ENCODE measurements at places on chromosomes 2 and 18.

DNA sequence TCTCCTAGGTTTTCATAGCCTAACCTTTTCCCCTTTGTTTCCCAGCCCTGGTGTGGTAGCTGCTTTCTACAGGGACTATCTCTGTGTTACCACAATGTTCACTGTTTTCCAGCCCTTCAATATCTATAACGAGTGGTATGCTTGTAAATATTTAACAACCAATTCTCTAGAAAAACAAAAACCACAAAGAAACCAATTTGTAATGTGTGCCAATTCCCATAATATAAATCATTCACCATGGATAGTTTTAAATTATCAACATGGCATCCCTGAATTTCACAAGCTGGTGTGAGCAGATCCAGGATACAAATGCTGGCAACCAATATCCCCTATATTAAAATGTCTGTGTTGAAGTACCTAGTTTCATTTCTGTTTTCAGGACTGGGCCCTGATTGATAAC lies 207.5 kb upstream of the FBXO11 start:
- no peak for DNase-seq

DNA sequence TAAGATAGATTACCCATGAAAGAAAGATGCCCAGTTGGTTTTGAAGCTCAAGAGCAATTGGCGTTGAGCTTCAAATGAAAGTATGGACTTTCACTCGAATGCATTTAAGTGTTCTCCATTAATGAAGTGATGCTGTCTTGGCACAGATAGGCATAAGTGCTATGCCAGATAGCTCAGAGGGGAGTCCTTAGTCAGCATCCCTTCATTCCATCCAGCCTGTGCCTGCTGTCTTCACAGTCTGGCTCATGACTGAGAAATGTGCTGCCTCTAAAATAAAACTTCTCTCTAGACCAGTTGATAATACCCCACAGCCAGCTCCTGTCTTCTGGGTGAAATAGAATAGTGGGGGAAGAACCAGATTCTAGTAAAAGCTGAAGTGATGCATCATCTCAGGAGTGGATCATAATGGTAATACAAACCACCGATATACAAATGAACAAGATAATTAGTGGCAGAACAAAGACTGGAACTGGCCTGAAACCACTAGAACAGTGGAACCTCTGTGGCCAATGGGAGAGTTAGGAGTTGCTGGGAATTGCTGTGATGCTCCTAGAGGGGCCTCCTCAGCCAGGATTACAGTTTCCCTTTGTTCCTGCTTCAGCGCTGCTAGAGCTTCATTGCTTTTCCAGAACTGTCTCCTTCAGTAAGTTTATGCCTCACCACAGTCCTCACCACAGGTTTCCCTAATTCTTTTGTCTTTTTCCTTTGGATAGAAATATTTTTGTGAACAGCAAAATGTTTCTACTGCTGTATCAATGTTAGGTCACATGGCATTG lies 359.3 kb downstream of the KIAA1328 start:
- DNase-seq: no peak

DNA sequence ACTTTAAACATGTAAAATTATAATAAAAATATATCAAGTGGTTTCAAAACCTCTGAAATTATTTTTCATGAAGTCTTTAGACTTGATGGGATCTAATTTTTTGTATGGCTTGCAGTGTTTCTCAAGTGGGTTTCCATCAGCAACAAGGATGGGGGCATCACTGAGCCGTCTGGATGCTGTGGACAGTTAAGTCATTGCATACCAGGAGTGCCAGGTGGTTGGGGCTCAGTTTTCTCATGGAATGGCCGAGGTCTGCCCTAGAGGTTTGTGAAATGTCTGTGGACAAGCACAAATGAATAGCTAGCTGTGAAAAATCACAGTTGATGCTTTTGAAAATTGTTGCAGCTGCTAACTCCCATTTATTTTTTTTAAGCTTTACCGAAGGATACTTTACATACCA lies 1.7 kb downstream of the PRELID3A start:
- no peak for DNase-seq

GRCh38 chr2:157349949-157350515 lies 24.4 kb upstream of the ERMN start:
- no peak for DNase-seq

GRCh38 chr2:159226059-159226461 lies 60.4 kb downstream of the WDSUB1 start:
- DNase-seq: no peak

- DNase-seq: no peak
Measured at GRCh38 chr18:59062643-59063006, 77.1 kb upstream of the SEC11C start.

GRCh38 chr18:24053211-24053610 lies 38.7 kb downstream of the TTC39C start:
- no peak for DNase-seq
